ENCODE measurements at places on chromosomes 11 and 22. TPM values are rescaled to one million over a fixed set of nuclear protein-coding genes. Genes with fewer than 3 reads are reported as not detected.

TP53AIP1 gene
- total RNA-seq = not detected

SEPTIN3 gene
- total RNA-seq = not detected

C11orf97 gene
- total RNA-seq = not detected

- H3K4me3 ChIP-seq = no peak overlapping the region
- H3K27me3 ChIP-seq = no peaks in the 10 kb centered on the region
- peaks cover 8% of the 10 kb centered on the region for H3K4me1 ChIP-seq
- DNase-seq = no peak
- H3K27ac ChIP-seq = no peak overlapping the region
Observed at GRCh38 chr22:45237065-45237990, 3.4 kb downstream of the KIAA0930 start.

Measured in gastrocnemius medialis (tissue), 4 donors.